ENCODE measurements at places on chromosomes 11 and 22.

- no peaks in the 10 kb centered on the region for H3K36me3 ChIP-seq
- H3K27me3 ChIP-seq: peaks cover 4% of the 10 kb centered on the region
- peak overlapping the region; percentile 12 for H3K4me3 ChIP-seq
- peaks cover 18% of the 10 kb centered on the region for H3K4me1 ChIP-seq
- peak overlapping the region; percentile 46 for H3K27ac ChIP-seq
Measured at GRCh38 chr11:65479184-65480145, 19.4 kb upstream of the MALAT1 start.

DNA sequence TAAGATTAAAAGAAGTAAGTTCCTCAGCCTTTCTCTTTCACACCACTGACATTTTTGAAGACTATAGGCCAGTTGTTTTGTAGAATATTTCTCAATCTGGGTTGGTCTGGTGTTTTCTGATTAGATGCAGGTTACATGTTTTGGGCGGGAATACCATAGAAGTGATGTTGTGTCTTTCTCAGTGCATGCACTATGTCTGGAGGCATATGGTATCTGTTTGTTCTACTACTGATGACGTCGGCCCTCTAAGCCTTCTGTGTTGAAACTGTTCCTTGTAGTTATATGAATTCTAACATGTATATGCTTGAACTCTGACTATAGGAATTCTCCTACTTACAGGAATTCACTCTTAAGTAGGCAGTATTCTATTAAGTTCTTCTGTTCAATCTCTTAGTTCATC lies 21.6 kb downstream of the ZFTA start:
- H3K27me3 ChIP-seq: no peaks in the 10 kb centered on the region
- peaks cover 8% of the 10 kb centered on the region for H3K36me3 ChIP-seq
- peaks cover 2% of the 10 kb centered on the region for H3K4me1 ChIP-seq
- H3K27ac ChIP-seq: no peak overlapping the region
- no peak overlapping the region for H3K4me3 ChIP-seq

DNA sequence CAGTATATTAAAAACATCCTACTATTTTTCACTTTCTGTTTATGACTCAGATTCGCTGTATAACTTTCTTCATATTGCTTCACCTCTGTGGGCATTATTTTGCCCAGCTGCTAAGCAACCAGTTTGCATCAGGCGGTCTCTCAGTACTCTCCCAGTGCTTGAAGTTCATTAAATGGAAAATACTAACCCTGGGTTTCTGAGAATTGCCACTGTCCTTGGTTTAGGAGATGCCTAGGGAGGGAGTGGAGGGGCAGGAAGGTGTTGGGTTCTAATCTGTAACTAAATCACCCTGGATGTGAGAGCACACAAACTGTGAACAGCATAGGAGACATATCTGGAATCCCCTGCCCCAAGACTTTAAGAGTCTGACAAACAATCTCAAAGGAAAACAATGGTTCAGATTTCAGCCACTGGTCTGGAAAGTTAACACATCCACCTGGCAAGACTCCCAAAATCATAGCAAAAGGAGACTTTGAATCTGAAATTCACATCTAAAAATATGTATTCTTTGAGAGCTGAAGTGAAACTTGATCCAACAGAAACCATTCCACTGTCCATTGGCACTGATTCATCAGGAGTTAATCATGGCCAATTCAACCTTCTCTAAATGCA lies 540.0 kb downstream of the SOX6 start:
- no peaks in the 10 kb centered on the region for H3K36me3 ChIP-seq
- H3K4me3 ChIP-seq: no peak overlapping the region
- H3K4me1 ChIP-seq: peaks cover 17% of the 10 kb centered on the region
- peaks cover 3% of the 10 kb centered on the region for H3K27me3 ChIP-seq

GRCh38 chr11:119619665-119620064 lies 109.3 kb downstream of the NECTIN1 start:
- no peaks in the 10 kb centered on the region for H3K36me3 ChIP-seq
- H3K4me1 ChIP-seq: peaks cover 2% of the 10 kb centered on the region
- H3K27ac ChIP-seq: no peak overlapping the region
- H3K4me3 ChIP-seq: no peak overlapping the region
- no peaks in the 10 kb centered on the region for H3K27me3 ChIP-seq

- H3K36me3 ChIP-seq: no peaks in the 10 kb centered on the region
- H3K27me3 ChIP-seq: no peaks in the 10 kb centered on the region
- DNase-seq: no peak
- H3K4me3 ChIP-seq: no peak overlapping the region
- no peaks in the 10 kb centered on the region for H3K4me1 ChIP-seq
Measured at GRCh38 chr11:83990160-83990733, 704.1 kb upstream of the CCDC90B start.

- H3K36me3 ChIP-seq: peaks cover 18% of the 10 kb centered on the region
- peaks cover 21% of the 10 kb centered on the region for H3K4me1 ChIP-seq
- DNase-seq: no peak
- no peak overlapping the region for H3K4me3 ChIP-seq
- H3K27me3 ChIP-seq: no peaks in the 10 kb centered on the region
Measured at GRCh38 chr11:108734956-108735559, 70.2 kb downstream of the DDX10 start.

- H3K4me3 ChIP-seq: no peak overlapping the region
- no peaks in the 10 kb centered on the region for H3K36me3 ChIP-seq
- H3K27me3 ChIP-seq: peaks cover 2% of the 10 kb centered on the region
Measured at GRCh38 chr11:116793772-116794097, 2.1 kb upstream of the APOA5 start.

GRCh38 chr22:46066691-46067090 lies 83.6 kb upstream of the PPARA start:
- DNase-seq: no peak
- peaks cover 4% of the 10 kb centered on the region for H3K36me3 ChIP-seq
- no peak overlapping the region for H3K27ac ChIP-seq
- H3K4me3 ChIP-seq: no peak overlapping the region
- peaks cover 25% of the 10 kb centered on the region for H3K4me1 ChIP-seq

GRCh38 chr11:47641600-47642098 lies 710 bp downstream of the MTCH2 start:
- DNase-seq: no peak
- peaks cover 17% of the 10 kb centered on the region for H3K4me1 ChIP-seq
- H3K27me3 ChIP-seq: no peaks in the 10 kb centered on the region
- peak overlapping the region; percentile 91 for H3K27ac ChIP-seq
- H3K36me3 ChIP-seq: peaks cover 19% of the 10 kb centered on the region

DNA sequence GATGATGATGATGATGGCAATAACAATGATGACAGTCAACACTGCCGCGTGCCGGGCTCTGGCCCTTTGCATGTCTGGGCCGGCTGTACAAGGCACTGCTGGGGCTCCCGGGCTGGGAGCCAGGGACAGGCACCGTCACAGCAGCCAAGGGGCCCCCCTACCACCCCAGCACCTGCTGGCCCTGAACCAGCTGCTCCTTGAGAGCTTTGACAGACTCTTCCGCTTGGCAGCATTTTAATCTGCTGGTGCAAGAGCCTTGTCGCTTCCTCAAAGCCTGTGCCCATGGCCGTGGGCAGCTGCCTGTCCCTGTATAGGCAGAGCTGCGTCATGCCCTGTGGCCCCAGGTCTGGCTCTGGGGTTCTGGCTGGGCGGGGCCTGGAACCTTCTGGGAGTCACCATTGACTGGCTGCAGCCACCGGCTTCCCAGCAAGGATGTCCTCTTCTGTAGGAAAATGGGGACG lies 12.9 kb upstream of the MUC6 start:
- peaks cover 7% of the 10 kb centered on the region for H3K27me3 ChIP-seq
- DNase-seq: no peak
- H3K4me3 ChIP-seq: no peak overlapping the region
- no peak overlapping the region for H3K27ac ChIP-seq
- H3K36me3 ChIP-seq: no peaks in the 10 kb centered on the region

DNA sequence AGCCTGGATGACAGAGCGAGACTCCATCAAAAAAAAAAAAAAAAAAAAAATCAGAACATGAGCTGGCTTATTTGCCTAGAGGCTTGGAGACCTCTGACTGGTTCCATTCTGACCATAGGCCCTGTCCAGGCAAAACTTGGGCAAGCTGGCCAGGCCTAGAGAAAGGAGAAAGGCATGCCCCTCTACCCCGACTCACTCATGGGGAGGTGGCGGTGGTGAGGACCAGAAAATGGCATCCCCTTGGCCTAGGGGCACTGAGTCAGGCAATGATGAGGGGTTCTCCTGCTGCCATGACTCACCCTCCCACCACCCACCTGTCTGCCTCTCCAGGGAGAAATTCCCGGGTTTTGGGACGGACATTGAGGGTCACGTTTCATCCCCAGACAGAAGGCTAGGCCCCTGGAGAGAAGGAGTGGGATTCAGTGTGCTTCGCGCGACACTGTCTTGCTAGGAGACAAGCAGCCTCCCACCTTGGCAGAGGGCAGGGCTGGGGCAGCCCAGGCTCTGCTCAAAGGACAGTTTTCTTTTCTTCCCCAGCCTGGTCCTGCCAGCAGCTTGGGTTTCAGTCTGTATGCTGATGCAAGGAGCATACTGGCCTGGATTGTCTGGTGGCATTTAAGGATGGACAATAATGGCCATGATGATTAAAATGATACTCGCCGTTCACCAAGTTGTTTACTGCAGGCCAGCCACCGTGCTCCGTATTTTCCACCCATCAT lies 17.2 kb downstream of the TOB2 start:
- peaks cover 11% of the 10 kb centered on the region for H3K4me1 ChIP-seq
- H3K4me3 ChIP-seq: no peak overlapping the region
- no peak for DNase-seq
- H3K36me3 ChIP-seq: peaks cover 30% of the 10 kb centered on the region

- peaks cover 3% of the 10 kb centered on the region for H3K4me1 ChIP-seq
- DNase-seq: no peak
Measured at GRCh38 chr11:10117709-10118351, 176.2 kb downstream of the SBF2 start.

DNA sequence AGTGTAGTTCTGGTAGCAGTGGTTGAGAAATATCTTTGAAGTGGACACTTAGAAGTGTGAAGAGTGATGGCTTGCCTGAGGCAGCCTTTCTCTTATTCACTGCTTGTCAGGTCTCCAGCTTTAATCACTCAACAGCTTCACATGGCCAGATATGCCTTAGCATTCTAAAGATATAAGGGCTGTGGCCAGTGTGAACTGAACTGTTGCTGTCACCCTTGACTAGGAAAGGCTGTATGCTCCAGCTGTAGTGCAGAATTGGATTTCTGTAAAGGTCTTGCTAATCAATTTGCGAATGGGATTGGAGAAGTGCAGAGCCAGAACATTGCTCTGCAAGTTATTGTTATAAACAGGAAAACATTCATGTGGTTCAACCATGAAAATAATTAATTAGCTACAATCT lies 266.7 kb downstream of the TMEM135 start:
- DNase-seq: no peak
- H3K27me3 ChIP-seq: no peaks in the 10 kb centered on the region
- H3K27ac ChIP-seq: no peak overlapping the region
- no peak overlapping the region for H3K4me3 ChIP-seq
- H3K4me1 ChIP-seq: peaks cover 9% of the 10 kb centered on the region

Measured in T-helper 2 cell treated with Interferon-gamma antibody and Interleukin-4, amounts not matched to agents 5 μg/mL and 100 μg/mL, for 36 hours (primary cell).